ENCODE measurements at places on chromosomes 1 and 21. TPM values are rescaled to one million over a fixed set of nuclear protein-coding genes. Genes with fewer than 3 reads are reported as not detected.

Gene DCST1
- not detected for total RNA-seq

Gene SLC45A1
- total RNA-seq: 1.4 TPM

Gene FLG
- total RNA-seq: under 0.01 TPM

Gene WDR64
- not detected for total RNA-seq

Gene ADAMTS5
- 3.8 TPM for total RNA-seq

Gene CAPZA1
- total RNA-seq: 228 TPM

Gene STUM
- not detected for total RNA-seq

Gene SOX13
- total RNA-seq: 6.3 TPM

Gene LCE2A
- not detected for total RNA-seq

Gene PTPRU
- total RNA-seq: 5.0 TPM

Gene TUFT1
- total RNA-seq: 11.3 TPM

Gene SESN2
- 14.0 TPM for total RNA-seq

Gene LCK
- not detected for total RNA-seq

Gene IPO13
- total RNA-seq: 19.9 TPM

Gene SPSB1
- total RNA-seq: 24.2 TPM

Gene LENEP
- not detected for total RNA-seq

Gene CASQ2
- total RNA-seq: under 0.01 TPM

Gene NPL
- total RNA-seq: 2.1 TPM

Gene ITLN2
- total RNA-seq: 1.4 TPM

Gene WLS
- total RNA-seq: 116 TPM

Gene LAMC2
- total RNA-seq: 2.8 TPM

Gene ZP4
- not detected for total RNA-seq

Gene CFH
- total RNA-seq: 320 TPM

Gene KLF17
- total RNA-seq: 0.19 TPM

Gene CD55
- total RNA-seq: 29.9 TPM

Gene PDE9A
- 1.3 TPM for total RNA-seq

Gene TDRD5
- not detected for total RNA-seq

Gene RAB29
- total RNA-seq: 15.9 TPM

Gene F3
- total RNA-seq: 51.6 TPM

Gene CHIT1
- total RNA-seq: not detected

Gene SPRR1A
- not detected for total RNA-seq

Gene ABL2
- 47.6 TPM for total RNA-seq

Gene MXRA8
- 141 TPM for total RNA-seq

Gene A3GALT2
- not detected for total RNA-seq

Gene GSTM1
- total RNA-seq: not detected

Gene FAM43B
- total RNA-seq: not detected

Gene SPRR3
- total RNA-seq: not detected

Gene CD247
- total RNA-seq: under 0.01 TPM

Gene MATN1
- 0.28 TPM for total RNA-seq

Gene ALPL
- 13.2 TPM for total RNA-seq

Gene IL24
- total RNA-seq: 1.7 TPM
